ENCODE measurements at places on chromosomes 7 and 10.

DNA sequence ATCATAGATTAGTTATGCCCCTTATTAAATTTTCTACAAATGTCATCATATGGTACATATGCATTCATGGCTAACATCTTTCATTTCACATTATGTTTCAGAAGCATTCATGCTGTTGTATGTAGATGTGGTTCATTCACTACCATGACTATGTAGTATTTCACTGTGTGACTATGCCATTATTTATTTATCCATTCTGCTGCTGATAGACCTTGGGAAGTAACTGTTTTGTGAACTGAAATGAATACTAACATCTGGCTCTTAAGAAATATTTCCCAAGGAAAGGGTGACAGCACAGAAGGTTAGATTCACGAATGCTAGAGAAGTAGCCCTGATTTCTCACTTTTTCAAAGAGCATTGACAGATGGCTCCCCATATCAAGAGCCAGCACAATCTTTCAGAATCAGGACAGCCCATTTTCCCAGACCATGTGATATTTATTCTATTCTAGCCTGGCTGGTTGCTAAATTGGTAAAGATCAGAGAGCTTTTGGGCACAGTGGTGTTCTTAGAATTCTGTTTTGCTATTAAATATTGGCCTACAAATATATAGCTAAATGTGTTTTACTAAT lies 157.4 kb downstream of the DYNC1I1 start:
- DNase-seq: no peak

- no peak for DNase-seq
Observed at GRCh38 chr10:44516891-44517290, 132.0 kb upstream of the CXCL12 start.

DNA sequence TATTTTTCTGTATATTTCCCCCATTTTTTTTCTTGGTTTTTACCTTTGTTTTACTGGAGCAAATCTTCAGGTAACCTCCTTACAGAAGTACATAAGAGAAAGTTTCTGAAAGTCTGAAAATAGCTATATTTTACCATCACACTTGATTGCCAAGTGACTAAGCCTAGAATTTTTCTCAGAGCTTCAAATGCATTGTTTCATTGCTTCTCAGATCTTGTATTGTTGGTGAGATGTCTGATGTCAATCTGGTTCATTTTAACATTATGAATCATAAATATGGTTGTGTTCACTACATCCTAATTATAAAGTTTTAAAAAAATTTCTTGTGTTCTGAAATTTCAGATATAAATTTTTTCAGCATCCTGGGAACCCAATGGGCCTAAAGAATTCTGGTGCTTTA lies 228.2 kb downstream of the AHR start:
- no peak for DNase-seq

DNA sequence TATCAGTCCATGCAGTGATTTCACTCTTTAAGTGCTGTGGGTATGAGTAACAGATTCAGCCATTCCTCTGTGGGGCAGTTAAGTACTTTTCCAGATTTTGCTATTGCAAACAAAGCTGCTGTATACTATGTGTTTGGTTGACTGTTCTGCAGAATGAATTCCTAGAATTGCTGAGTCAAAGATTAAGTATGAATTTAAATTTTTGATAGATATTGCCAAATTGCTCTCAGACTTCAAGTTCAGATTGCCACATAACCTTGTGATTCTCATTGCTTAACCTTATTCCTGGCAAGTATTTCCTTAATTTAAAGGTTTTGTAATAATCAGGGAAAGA lies 21.6 kb upstream of the SAR1A start:
- DNase-seq: no peak

- DNase-seq: no peak
Observed at GRCh38 chr7:11539853-11540252, 292.1 kb downstream of the THSD7A start.

GRCh38 chr10:71644307-71645180 lies 75.0 kb downstream of the C10orf105 start:
- DNase-seq: no peak

DNA sequence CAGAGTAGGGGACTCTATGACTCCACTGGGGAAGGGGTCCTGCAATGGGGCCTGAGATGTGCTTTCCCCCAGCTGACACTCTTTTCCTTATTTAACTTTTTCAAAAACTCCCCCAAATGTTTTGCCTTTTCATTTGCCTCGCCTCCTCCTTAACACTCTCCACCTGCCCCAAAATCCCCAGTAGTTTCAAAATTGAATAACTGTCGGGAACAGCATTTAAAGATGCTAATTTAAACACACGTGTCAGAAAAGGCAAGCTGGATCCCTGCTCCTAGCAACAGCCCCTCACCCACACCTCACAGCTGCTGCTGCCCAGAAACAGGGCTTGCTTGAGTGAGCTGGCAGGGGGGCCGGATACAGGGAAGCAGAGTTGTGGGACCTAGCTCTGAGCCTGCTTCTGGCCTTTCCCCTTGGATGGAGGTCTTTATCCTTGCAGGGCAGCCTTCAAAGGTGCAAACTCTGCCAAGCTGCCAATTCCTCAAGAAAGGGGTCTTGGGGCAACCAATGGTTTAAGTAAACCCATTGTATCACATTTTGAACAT lies 115.3 kb downstream of the KCNMA1 start:
- DNase-seq: no peak

DNA sequence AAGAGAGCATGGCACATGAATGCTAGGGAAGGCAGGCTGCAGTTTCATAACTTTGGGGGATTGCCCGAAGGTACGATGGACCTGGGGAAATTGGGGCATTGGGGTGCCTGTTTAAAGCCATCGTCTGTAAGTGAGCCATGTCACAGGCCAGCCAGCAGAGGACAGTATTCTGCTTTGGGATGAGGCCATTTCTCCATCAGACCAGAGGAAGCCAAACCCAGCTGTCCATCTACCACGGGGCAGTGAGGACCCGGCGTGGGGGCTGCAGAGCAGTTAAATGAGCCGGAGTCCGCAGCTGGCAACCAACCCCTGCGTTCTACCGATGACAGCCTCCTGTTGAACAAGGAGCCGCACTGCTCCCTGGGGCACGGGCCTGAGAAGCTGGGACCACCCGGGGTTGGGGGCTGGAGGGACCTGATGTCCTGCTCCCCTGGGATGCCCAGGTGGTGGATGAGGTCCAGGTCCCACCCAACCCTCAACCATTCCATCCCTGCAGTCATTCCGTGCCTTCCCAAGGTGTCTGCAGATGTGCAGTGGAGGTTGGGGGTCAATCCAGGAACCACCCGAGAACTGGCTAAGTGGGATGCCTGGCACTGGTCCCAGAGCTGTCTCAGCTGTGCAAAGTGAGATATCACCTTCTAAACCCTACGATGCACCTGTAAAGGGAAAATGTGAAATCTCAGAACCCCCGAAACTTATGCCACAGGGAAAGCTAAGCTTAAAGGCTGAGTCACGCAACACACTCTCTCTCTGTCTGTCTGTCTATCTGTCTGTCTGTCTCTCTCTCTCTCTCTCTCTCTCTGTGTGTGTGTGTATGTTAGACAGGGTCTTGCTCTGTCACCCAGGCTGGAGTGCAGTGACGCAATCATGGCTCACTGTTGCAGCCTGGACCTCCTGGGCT lies 12.1 kb upstream of the RHBDD2 start:
- DNase-seq: peak; percentile 55

- DNase-seq: no peak
Observed at GRCh38 chr10:118939211-118940007, 90.1 kb upstream of the NANOS1 start.

DNA sequence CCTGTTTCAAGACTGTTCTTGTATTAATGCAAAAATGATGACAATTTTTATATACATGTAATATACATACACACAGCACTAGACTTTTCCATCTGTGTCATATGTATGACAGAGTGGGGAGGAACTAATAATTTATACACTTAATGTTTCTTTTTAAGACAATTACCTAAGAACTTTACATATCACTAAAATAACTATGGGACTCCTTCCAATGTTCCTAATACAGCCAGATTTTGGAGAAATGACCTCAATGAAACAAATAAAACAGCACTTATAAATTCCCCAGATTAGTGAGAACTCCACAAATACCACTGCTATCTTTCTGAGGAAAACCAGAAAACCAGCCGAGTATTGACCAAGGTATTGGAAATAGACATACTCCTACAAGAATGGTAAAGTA lies 199.4 kb downstream of the ELMO1 start:
- no peak for DNase-seq

DNA sequence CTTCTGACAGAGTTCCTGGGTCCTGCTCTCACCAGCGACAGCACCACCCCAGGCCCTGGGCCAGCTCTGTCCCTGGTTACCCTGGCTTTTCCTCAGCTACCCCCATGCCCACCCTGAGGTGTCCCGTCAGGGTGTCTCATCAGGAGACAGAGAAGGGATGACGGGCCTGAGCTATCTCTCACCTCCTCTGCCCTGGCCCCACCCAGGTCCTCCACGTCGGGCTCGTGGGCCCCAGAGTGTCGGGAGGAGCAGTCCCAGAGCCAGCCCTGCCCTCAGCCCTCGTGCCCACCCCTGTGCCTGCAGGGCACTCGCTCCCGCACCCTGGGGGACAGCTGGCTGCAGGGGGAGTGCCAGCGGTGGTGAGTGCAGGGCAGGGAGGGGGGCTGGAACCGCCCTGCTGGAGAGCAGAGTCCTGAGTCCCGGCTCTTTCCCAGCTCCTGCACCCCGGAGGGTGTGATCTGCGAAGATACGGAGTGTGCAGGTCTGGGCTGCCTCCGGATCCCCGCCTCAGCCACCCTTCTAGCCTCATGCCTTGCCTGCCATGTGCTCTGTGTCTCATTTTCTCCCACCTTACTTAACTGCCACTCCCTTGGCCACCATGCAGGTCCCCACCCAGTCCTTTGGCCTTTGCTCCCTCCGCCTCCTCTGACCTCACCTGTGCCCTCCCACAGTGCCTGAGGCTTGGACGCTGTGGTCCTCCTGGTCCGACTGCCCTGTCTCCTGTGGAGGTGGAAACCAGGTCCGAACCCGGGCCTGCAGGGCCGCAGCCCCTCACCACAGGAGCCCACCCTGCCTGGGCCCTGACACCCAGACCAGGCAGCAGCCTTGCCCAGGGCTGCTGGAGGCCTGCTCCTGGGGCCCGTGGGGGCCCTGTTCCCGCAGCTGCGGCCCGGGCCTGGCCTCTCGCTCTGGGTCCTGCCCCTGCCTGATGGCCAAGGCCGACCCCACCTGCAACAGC lies 16.7 kb upstream of the ZNF862 start:
- DNase-seq: peak; percentile 13

DNA sequence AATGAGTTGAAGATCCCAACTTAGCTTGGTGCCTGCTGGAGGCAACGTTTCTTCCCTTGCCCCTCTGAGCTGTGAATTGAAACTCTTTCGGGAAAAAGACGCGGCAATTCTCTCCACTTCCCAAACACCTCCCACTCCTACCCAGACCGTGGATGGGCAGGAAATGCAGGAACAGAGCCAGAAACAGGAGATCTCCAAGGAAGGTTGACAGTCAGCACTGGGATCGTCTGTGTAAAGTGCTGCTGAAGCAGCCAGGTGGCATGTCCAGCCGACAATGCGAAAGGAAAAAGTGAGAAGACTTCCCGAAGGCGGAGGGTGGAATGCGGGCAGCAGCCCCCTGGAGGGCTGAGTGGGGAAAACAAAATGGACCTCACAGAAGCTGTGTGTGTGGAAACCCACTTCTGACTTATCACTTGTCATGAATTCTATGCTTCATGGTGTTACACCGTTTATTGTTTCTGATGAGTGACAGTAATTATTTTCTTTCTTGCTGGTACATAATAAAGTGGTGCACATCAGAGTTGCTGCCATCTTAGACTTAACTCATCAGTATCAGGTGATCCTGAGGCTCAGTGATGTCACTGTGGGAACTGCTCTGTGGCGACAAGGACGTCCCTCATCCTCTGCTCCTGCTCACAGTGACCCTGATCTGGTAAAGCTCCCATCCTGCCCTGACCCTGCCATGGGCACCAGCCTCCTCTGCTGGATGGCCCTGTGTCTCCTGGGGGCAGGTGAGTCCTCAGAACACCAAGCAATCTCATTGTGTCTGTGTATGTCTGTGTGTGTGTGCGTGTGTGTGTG lies 220.5 kb upstream of the PRSS1 start:
- DNase-seq: no peak

Measured in left ventricle myocardium superior (tissue), 1 donor.